ENCODE measurements at places on chromosomes 7 and 10.

DNA sequence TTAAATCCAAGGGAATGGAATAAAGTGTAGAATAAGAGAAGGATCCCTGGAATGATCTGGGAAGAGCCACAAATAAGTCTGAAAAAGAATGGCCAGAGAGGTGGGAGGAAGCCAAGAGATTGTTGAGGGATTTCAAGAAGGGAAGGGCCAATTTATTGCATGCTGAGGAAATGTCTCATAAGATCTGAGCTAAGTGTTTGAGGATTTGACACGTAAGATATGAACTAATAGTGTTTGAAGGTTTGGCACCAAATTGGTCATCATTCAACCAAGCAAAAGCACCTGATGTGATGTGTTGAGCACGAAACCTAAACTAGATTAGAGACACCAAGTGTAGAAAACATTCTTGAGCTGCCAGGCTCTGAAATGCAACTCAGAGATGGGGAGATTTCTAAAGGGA, 97.9 kb downstream of the TSPAN12 start:
- no peak for DNase-seq

- no peak for DNase-seq
Observed at GRCh38 chr7:31054608-31055278, 2.6 kb downstream of the ADCYAP1R1 start.

DNA sequence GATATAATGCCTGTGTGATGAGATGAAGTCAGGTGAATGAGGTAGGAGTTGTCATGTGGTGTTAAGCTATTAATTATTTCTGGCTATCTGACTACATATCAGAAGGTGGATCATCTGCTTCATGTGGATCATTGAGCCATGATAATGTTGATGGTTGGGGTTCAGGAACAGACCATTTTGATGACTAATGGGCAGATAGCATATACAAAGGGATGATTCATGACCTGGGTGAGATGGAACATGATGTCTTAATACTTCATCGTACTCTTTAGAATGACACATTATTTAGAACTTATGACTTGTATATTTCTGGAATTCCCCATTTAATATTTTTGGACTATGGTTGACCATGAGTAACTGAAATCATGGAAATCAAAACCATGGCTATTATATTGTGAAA, 155.1 kb downstream of the OR13A1 start:
- peak; percentile 84 for DNase-seq

- DNase-seq, result no peak
Observed at GRCh38 chr10:69850440-69850839, 48.7 kb downstream of the COL13A1 start.

- DNase-seq, result no peak
Observed at GRCh38 chr7:77202481-77202976, 2.9 kb upstream of the FGL2 start.

DNA sequence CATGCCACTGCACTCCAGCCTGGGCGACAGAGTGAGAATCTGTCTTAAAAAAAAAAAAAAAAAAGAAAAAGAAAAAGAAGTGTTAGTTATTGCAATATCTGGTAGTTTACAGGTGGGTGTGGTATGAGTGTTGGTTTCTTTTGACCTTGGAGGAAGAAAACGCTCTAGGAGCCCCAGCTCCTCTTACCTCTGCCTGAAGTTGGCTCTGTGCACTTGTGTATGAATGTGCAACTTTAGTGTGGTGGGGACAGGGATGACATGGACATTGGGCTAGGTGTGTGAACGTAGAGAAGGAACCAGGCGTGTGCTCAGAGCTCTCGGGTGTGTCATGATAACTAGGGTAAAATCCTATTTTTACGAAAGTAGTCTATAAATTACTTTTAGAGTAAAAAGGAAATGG, 11.9 kb downstream of the PROSER2 start:
- no peak for DNase-seq

Data from fibroblast of mammary gland (primary cell).